ENCODE measurements at places on chromosomes 11 and 22.

- DNase-seq = no peak
- H3K27me3 ChIP-seq = no peaks in the 10 kb centered on the region
- no peaks in the 10 kb centered on the region for H3K4me1 ChIP-seq
- no peak overlapping the region for H3K4me3 ChIP-seq
- H3K27ac ChIP-seq = no peak overlapping the region
Observed at GRCh38 chr11:115705200-115705599, 201.0 kb upstream of the CADM1 start.

DNA sequence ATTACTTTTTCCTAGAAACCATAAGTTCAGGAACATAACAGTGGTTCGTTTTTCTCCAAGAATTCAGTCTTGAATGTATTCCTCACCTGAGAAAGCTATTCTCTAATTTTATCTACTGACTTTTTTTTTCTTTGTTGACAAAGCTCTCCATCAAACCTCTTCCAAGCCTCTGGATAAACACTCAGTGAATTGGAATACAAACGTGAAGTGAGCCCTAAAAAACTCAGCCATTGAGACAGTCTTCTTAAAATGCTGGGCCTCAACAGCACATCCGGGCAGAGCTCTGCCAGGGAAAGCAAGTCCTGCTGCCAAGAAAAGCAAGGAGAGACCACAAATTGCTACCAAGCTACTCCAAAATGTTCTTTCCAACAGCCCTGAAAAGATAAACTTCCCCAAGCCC, 7.7 kb upstream of the SLC1A2 start:
- no peaks in the 10 kb centered on the region for H3K36me3 ChIP-seq
- DNase-seq = no peak
- no peaks in the 10 kb centered on the region for H3K4me1 ChIP-seq
- H3K27ac ChIP-seq = no peak overlapping the region
- H3K27me3 ChIP-seq = peaks cover 29% of the 10 kb centered on the region

- H3K36me3 ChIP-seq = no peaks in the 10 kb centered on the region
- no peak overlapping the region for H3K27ac ChIP-seq
- H3K27me3 ChIP-seq = no peaks in the 10 kb centered on the region
- peaks cover 24% of the 10 kb centered on the region for H3K4me1 ChIP-seq
Observed at GRCh38 chr11:64180891-64181290, 5.1 kb upstream of the STIP1 start.

DNA sequence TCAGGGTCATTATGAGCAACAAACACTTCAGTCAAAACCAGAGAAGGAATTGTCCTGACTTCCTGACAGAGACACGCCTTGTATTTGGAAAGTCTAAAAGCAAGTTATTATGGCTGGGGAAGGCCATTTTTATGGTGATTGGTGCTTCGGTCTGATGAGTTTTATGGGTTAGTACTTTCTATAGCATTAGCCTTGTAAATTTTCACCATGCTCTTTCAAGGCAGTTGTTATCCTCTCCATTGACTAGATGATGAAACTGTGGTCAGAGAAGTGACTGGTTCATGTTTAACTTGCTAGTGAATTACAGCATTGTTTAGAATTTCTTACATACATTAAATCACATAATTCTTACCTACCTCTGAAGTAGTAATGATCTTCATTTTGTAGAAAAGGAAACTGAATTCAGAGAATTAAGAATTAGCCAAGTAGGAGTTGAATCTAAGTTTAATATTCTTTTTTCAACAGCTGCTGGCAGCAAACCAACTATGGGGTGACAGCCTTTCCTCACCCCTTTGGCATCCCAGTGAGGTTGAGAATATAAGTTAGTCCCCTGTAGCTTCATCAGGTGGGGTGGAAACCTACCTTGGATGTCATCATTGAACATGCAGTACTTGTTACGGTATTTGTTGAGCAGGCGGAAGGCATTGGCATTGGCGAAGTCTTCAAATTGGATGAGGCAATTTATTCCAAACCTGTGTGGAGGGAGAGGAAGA, 90.0 kb downstream of the CCDC81 start:
- H3K36me3 ChIP-seq = no peaks in the 10 kb centered on the region
- DNase-seq = no peak
- H3K27me3 ChIP-seq = no peaks in the 10 kb centered on the region
- H3K4me3 ChIP-seq = no peak overlapping the region
- no peaks in the 10 kb centered on the region for H3K4me1 ChIP-seq
- H3K27ac ChIP-seq = no peak overlapping the region

- no peak overlapping the region for H3K4me3 ChIP-seq
- H3K27ac ChIP-seq = no peak overlapping the region
- no peaks in the 10 kb centered on the region for H3K27me3 ChIP-seq
Observed at GRCh38 chr11:40514124-40514523, 945.3 kb downstream of the LRRC4C start.

DNA sequence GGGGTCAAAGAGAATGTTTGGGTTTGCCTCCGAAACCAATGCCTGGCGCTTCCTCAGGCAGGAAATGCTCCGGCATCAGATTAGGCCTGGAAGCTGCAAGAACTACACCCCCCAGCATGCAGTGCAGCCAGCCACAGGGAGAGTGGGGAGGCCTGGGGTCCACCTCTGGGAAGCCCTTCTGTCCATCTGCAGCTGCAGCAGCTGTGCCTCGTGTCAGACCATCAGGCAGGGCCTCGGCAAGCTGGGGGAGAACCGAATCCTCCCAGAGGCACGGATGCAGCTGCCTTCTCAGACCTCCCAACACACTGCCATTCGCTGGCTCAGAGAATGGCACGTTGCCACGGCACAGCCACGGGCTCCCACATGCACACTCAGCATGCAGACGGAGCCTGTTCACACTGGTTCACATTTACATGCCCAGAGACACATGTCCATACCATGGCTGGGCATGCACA, 57.4 kb downstream of the NECTIN1 start:
- no peaks in the 10 kb centered on the region for H3K4me1 ChIP-seq

DNA sequence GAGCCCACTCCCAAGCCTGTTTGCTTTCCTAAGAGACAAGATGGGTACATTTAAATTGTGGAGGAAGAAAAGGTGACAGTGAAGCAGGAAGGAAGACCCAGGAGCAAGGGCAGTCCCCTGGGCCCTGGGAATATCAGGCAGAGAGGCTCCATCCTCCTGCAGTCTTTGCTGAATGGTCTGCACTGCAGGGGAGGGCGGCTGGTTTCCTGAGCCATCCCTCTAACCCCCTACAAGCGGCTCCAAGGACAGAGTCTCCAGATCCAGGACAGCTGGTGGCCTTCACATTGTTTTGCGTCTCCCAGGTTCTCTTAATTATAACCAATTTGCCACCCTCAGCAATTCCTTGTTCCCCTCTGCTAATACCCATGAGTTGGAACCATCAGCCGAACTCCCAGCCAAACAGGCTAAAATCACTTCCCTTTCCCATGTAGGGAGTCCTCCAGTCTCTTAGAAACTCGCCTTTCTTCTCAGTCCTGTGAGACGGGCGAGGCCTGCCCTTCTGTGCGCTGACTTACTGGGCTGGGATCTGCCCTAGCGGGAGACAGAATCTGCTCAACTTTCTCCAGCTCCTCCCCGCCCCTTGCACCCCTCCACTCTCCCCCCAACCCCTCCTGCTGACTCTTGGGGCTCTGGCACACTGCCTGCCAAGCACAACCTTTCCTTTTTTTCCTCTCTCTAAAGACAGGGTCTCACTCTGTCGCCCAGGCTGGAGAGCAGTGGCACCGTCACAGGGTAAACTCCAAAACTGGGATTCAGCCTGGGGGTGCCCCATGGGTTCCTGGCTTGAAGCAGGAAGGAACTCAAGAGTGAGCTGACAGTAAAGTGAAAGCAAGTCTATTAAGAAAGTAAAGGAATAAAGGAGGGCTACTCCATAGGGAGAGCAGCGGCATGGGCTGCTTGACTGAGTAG, 53.4 kb upstream of the EMID1 start:
- no peak overlapping the region for H3K27ac ChIP-seq
- H3K4me1 ChIP-seq = peaks cover 5% of the 10 kb centered on the region
- H3K27me3 ChIP-seq = no peaks in the 10 kb centered on the region
- no peak overlapping the region for H3K4me3 ChIP-seq

- no peaks in the 10 kb centered on the region for H3K4me1 ChIP-seq
- DNase-seq = no peak
- H3K4me3 ChIP-seq = no peak overlapping the region
Observed at GRCh38 chr11:108975026-108975425, 310.2 kb downstream of the DDX10 start.

- H3K27me3 ChIP-seq = no peaks in the 10 kb centered on the region
- DNase-seq = no peak
- H3K27ac ChIP-seq = no peak overlapping the region
- H3K4me3 ChIP-seq = no peak overlapping the region
- no peaks in the 10 kb centered on the region for H3K36me3 ChIP-seq
Observed at GRCh38 chr11:75356613-75357012, 5.2 kb upstream of the ARRB1 start.

DNA sequence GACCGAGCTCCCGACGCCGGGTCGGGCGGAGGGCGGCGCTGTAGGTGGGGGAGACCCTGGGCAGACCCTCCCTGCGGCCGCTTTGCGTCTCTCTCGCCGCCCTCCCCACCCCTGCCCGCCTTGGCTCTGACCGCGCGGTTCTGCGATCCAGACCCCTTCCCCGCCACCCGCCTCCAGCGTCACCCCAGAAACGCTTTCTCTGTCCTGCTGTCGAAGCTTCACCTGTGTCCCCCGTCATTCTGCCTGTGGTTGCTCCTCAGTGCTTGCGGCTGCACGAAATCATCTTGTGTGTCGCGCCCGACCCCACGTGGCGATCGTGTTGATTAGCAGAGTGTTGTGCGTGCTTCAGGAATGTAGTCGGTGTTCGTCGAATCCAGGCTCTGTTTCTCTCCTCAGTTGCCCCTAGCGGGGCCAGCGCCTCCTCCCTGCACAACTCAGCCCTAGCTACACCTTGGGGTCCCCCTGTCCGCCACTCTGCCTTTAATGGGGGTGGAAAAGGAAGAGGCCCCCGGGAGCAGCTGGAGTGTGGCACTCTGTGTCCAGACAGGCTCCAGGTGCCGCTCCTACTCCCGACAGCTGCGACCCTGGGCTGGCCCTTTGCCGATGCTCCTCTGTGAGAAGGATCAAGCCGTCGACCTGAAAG, 851 bp downstream of the PTDSS2 start:
- H3K27me3 ChIP-seq = no peaks in the 10 kb centered on the region
- peaks cover 31% of the 10 kb centered on the region for H3K4me1 ChIP-seq

GRCh38 chr11:80816966-80817365, 1376.1 kb upstream of the TENM4 start:
- no peak for DNase-seq
- H3K4me3 ChIP-seq = peak overlapping the region; percentile 14
- H3K36me3 ChIP-seq = no peaks in the 10 kb centered on the region
- H3K27me3 ChIP-seq = no peaks in the 10 kb centered on the region

DNA sequence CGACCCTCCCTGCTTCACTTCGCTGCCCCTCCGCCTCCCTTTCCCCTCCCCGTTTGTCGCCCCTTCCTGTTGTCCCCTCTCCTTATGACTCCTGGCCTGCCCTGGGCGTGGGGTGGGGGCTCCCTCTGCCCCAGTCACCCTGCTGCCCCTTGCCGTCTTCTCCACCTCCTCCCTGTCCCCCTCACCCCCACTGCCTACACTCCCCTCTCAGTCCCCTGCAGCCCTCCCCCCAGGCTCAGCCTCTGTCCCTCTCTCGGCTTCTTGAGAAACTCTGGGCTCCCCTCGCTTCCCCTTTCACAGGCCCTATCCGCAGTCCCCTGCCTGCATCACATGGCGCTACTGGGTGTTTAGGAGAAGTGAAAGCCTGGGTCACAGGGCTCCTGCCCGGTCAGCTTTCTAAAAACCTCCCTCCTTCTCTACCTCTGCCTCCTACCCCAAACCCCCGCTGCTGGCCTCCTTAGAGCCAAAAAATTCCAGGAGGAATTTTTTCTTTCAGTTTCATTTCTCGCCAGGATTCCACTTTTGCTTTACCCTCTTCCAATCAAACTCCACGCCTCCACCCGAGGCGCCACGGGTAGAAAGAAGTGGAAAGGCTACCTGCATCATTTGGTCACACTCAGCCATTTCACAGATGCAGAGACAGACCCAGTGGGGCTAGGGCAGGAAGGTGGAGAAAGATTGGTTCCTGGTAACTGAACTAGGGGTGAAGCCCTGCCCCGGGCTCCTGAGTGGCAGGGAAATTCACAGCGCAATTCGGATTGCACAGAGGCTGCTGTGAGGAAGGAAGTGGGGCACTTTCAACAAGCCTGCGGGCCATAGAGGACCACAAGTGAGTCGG, at the start of gene SLC15A3:
TSS of gene SLC15A3 (minus strand) at position 273 of the 838 bp plus-strand sequence. CDS start 625 bp downstream, outside the sequence.
- no peaks in the 10 kb centered on the region for H3K36me3 ChIP-seq
- H3K27me3 ChIP-seq = peaks cover 5% of the 10 kb centered on the region
- no peak within 1 kb of the TSS for H3K27ac ChIP-seq

DNA sequence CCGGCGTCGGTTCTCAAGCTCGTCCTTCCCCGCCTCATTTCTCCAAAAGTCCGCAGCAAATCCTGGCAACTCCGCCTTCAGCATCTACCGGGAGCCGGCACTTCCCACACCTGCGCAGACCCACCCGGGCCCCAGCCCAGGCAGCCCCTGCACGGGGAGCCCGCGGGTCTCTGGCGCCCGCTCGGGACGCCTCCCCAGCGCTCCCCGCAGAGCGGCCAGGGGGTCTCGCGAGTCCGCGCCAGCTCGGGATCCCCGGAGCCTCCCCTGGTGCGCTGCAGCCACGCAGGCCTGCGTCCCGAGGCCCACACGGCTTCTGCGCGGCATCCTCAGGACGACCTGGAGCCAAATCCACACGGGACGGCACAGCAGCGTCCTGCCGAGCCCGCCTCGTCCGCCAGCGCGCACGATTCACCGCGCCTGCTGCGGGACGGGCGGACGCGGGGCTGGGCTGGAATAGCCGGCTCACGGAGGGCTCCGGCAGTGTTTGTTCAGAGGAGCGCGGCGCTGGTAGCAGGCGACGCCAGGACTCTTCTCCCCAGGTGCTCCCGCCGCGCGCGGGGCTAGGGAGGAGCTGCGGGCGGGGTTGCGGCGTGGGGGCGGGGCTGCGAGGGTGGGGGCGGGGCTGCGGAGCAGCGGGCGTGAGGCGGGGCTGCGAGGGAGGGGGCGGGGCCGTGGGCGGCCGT, 816 bp upstream of the PHRF1 start:
- peaks cover 47% of the 10 kb centered on the region for H3K4me1 ChIP-seq
- H3K27me3 ChIP-seq = no peaks in the 10 kb centered on the region
- H3K27ac ChIP-seq = no peak overlapping the region
- peak overlapping the region; percentile 44 for H3K4me3 ChIP-seq
- no peak for DNase-seq
- no peaks in the 10 kb centered on the region for H3K36me3 ChIP-seq

DNA sequence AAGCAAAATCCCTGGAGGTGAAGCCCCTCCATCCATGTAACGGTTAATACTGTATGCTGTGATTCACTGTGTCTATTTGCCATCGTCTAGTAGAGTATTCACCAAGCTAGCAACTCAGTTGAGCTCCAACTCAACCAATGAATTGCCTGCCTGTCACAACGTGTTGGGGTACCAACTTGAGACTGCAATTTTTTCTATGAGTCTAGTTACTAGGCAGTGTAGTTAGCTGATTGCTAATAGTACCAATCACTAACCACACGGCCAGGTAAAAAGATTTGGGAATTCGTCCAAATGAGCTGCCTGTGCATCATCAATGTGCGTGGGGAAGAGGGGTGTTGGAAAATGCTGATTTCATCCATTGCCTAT, 1.0 kb upstream of the BTG4 start:
- no peaks in the 10 kb centered on the region for H3K36me3 ChIP-seq
- peaks cover 26% of the 10 kb centered on the region for H3K27me3 ChIP-seq
- H3K27ac ChIP-seq = no peak overlapping the region
- H3K4me3 ChIP-seq = peak overlapping the region; percentile 62
- peaks cover 9% of the 10 kb centered on the region for H3K4me1 ChIP-seq
- DNase-seq = no peak

- DNase-seq = no peak
- no peaks in the 10 kb centered on the region for H3K36me3 ChIP-seq
- H3K4me1 ChIP-seq = peaks cover 31% of the 10 kb centered on the region
Observed at GRCh38 chr11:2273311-2273710, 2.9 kb upstream of the ASCL2 start.

- no peak overlapping the region for H3K4me3 ChIP-seq
- DNase-seq = no peak
Observed at GRCh38 chr11:19779740-19780139, 67.1 kb downstream of the NAV2 start.
